ENCODE measurements at places on chromosomes 4 and X.
A peak's percentile ranks its signal among the peaks of the same experiment; 100 is the strongest.

DNA sequence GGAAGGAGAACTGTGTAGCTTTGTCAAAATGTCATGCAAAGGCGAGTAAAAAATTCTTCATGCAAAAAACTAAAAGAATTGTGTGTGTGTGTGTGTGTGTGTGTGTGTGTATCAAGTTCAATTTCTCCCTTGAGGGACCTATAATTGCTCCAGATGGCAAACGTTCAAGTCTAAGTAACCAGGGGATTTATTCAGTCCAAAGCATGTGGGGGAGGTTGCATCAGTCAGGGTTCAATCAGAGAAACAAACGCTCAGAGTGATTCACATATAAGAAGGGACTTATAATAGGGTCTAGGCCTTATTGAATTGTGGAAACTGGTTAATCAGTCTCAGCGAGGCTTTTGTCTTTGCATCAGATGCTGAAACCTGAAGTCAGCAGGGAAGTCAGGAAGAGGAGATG is 5.0 kb downstream of the DCAF8L1 start:
- no peak for DNase-seq

GRCh38 chr4:61401771-61402170 is 201.6 kb downstream of the ADGRL3 start:
- no peak for DNase-seq

- peak; percentile 77 for DNase-seq
Observed at GRCh38 chr4:6716018-6716911, at the start of gene BLOC1S4. Gene BLOC1S4 (plus strand): TSS chr4:6716174. CDS start chr4:6716210, 36 bp downstream.

GRCh38 chr4:152672206-152673092 is 7.3 kb downstream of the TMEM154 start:
- no peak for DNase-seq

GRCh38 chrX:107537815-107538214 is 88.4 kb downstream of the FRMPD3 start:
- DNase-seq: no peak

DNA sequence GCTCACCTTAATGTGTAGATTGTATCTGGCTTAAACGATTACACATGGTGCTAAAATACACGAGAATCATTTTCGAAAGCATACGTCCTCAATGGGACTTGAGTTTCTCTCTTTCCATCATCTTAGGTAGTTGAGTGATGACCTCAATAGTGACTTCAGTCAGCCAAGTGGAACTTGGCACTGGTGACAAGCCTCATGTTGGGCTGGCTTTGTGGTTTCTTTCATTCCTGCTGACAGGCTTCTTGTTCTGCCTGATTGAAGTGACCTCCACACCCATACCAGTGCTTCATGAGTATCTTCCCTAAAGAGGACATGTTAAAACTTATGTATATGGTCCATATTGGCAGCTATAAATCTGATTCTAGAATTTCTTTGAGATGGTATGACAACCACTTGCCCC is 159.1 kb upstream of the WDR1 start:
- no peak for DNase-seq

DNA sequence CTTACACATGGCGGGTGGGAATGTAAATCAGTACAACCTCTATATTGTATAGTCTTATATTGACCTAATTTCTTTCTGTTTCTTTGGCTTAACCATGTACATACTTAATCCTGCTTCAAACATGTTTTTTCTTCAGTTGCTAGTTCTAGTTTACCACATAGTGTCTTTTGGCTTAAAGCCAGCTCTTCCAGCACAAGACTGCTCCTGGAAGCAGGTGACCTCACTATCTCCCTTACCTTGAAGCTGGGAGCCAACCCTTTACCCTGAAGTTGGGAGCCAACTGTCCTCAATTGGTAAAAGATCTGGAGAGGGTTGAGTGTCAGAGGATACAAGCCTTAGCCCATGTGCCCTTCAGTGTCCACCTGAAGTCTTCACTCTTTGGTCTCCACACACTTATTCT is 162.7 kb downstream of the AASDH start:
- DNase-seq: no peak

GRCh38 chr4:158801066-158801465 is 32.2 kb downstream of the FNIP2 start:
- no peak for DNase-seq

- DNase-seq: no peak
Observed at GRCh38 chr4:74322301-74322700, 14.0 kb downstream of the EPGN start.

DNA sequence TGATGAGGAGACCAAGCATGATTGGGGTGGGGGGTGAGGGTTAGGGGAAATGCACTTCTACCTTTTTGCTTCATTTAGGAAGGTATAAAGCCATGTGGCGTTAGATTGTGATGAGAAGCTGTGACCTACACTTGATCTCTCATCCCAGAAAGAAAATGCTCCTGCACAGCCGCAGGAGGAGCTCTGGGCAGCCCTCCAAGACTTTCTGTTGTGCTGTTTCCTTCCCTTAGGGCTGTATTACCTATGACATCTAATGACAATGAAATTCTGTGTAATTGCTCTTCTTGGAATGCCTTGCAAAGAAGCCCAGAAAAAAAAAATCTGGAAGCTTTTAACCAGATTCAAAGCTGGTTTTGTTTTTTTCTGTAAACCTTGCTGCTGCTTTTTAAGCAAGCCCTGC is 13.4 kb downstream of the PRPS2 start:
- DNase-seq: no peak

DNA sequence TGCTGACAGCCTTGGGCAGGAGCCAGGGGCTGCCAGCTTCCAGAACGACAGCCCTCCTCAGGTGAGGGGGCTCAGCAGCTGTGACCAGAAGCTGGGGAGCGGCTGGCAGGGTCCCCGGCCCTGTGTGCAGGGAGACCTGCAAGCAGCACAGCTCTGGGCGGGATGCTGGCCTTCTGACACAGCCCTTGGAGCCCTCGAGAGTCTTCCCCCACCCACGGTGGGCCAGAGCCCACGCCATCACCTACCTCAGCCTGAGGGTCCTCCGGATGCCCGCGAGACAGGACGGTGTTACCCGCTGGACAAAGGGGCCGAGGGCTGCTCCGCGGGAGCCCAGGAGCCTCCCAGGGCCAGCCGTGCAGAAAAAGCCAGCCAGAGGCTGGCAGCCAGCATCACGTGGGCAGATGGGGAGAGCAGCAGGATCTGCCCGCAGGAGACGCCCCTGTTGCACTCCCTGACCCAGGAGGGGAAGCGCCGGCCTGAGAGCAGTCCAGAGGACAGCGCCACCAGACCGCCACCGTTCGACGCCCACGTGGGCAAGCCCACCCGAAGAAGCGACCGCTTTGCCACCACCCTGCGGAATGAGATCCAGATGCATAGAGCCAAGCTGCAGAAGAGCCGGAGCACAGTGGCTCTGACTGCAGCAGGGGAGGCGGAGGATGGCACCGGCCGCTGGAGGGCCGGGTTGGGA is 71.8 kb upstream of the CLDN34 start:
- no peak for DNase-seq

DNA sequence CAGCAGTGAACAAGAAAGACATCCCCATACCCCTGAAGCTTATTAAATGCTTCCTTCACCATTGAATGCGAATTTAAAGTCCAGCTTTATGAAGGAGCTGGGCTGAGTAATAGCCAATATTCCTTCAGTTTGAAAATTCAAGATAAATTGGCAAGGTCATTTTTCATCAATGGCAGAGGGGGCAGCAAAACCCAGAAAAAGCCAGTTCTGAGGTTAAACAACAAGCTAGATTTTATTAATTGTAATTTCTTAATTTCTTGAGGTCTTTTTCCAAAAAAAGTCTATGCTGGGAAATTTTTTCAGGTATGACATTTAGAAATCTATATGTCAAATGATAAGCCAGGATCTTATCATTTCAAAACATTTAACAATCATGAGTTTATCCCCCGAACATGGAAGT is 808.9 kb downstream of the RPA4 start:
- DNase-seq: no peak

DNA sequence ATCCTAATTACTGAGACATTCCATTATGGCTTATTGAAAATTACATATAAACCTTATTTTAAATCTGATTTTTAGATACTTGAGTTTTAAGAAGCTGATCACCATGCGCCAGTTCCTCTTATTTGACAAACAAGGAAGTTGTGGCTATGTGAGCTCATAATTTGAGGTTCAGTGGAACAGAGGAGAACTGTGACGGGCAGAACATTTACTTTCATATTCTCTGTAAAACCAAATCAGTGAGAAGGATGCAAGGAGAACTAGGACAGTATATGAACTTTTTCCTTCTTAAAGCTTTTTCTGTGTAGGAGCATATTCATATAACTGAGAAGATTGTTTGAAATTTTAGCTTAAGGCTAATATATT is 25.3 kb downstream of the STIM2 start:
- DNase-seq: no peak

Data from stimulated activated CD4-positive, alpha-beta T cell treated with anti-CD3 and anti-CD28 coated beads, Interleukin-15, amount 100 ng/mL, for 48 hours (primary cell).